ENCODE measurements at places on chromosomes 2 and 18.

GRCh38 chr2:157158111-157158510 lies 99.4 kb upstream of the GALNT5 start:
- no peak for DNase-seq

GRCh38 chr2:234988491-234988890 lies 36.7 kb downstream of the SH3BP4 start:
- DNase-seq: no peak

GRCh38 chr2:233075141-233075965 lies 15.2 kb downstream of the INPP5D start:
- DNase-seq: no peak

- no peak for DNase-seq
Observed at GRCh38 chr2:14554849-14555545, 77.5 kb upstream of the LRATD1 start.

DNA sequence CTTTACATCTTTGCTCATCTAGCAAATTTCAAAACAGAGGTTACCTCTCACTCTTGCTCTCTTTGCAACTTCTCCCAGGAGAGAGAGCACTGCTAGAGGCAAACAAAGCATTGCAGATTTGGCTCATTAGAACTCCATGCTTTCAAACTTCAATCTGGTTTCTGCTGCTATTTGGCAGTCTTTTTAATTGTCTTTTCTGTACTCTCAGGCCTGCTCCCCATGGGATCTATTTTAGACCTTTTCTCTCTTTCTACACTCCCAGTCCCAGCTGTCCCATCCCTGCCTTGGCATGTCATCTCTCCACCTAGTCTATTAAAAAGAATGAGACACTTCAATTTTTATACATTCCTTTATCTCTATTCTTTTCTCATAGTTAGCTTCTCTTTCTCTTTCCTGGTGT lies 15.2 kb downstream of the KCNJ3 start:
- no peak for DNase-seq

- no peak for DNase-seq
Observed at GRCh38 chr2:197081294-197081693, 154.8 kb upstream of the PGAP1 start.

DNA sequence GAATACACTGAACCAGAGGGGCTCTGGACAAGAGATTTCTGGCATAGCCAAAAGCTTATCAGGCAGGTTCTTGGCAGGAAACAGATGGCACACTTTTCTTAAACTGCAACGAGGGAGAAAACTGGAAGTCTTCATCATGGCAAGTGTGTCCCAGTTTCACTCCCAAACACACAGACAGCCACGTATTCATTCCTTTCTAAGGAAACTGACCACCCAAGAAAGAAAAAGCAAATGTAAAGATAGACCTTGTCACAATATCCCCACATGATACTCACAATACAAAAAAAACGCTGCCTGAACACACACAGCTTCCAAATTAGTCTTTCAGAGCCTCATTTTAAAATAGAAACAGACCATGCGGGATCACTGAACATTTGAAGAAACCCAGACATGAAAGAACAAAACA lies 40.6 kb upstream of the RTTN start:
- no peak for DNase-seq

GRCh38 chr2:109335631-109336176 lies 206.7 kb downstream of the SH3RF3 start:
- no peak for DNase-seq

DNA sequence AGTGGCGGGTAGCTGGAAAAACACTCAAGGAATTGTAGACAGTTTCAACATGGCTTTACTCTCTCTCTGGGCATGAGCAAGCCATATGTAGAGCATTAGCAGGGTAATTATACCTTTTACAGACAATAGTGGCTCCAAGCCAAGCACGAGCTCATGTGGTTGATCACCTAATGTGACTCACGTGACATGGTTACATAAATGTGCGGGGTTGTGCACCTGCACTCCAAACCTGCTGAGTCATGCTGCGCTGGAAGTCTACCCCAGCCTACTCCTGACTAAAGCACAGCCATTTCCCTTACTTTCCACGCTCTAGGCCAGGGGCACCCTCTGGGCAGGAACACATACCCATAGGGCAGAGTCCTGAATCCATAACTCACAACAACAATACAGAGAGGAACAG lies 232.8 kb downstream of the MBD5 start:
- no peak for DNase-seq

Measured in substantia nigra (tissue), 51 donors.